ENCODE measurements at places on chromosomes 7 and 10. TPM values are rescaled to one million over a fixed set of nuclear protein-coding genes. Genes with fewer than 3 reads are reported as not detected.

The NANOS1 gene
- total RNA-seq = 0.12 TPM

The AZGP1 gene
- total RNA-seq = not detected

The ADCYAP1R1 gene
- total RNA-seq = not detected

The ANKRD1 gene
- not detected for total RNA-seq

The TRA2A gene
- 109 TPM for total RNA-seq

The TNS3 gene
- not detected for total RNA-seq

The SPDYE2B gene
- total RNA-seq = not detected
